Large intestine (tissue), 12 donors: ENCODE measurements at places on chromosomes 12 and 14. TPM values are rescaled to one million over a fixed set of nuclear protein-coding genes. Genes with fewer than 3 reads are reported as not detected.

Gene TAS2R7
- not detected for polyA plus RNA-seq

Gene OAS2
- 2.9 TPM for polyA plus RNA-seq

Gene KRT78
- not detected for polyA plus RNA-seq

Gene TMEM132D
- polyA plus RNA-seq, result 0.55 TPM

DNA sequence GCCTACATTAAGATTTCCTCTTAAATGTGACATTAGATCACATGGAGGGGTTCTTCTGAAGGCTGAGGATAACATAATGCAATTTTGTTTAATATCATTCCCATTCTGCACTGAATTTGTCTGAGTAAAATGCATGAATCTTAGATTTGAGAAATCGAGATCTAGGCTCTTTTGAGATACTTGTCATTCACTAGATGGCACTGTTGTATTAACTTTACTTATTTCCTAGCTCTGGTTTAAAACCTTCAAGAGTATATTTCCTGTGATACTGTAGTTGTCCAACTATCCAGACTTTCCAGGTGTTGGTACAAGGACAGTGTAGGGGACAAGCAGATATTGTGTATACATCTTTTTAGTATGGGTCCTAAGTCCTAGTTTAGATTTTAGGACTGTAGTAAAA, 91.7 kb upstream of the SEL1L start:
- peak; percentile 21 for DNase-seq

- DNase-seq, result no peak
These were observed 128.0 kb upstream of the PLXNC1 start for GRCh38 chr12:94020335-94020734.

GRCh38 chr14:79564371-79564770, 646.9 kb downstream of the DIO2 start:
- DNase-seq, result no peak

DNA sequence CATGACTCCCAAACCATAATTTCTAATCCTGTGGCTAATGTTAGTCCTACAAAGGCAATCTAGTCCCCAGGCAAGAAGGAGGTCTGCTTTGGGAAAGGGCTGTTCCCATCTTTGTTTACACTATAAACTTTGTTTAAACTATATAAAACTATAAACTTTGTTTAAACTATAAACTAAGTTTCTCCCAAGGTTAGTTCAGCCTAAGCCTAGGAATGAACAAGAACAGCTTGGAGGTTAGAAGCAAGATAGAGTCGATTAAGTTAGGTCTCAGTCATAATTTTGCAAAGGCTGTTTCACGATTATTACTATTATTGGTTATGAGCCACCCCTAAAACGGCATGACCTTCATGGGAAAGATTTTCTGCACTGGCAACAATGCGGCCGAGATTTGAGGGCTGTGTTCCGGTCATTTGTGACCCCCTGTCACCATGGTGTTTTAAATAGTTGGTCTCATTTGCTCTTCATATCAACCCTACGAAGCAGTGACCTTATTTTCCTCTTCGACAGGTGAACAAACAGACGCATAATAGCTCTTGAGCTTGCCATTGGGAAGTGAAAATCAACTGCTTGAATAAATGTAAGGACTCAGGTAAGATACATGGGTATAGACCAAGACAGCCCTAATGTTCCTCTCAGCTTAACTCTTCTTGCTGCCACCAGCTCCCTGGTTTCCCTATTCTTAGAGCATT, 322.6 kb upstream of the TMEM132C start:
- DNase-seq, result no peak

DNA sequence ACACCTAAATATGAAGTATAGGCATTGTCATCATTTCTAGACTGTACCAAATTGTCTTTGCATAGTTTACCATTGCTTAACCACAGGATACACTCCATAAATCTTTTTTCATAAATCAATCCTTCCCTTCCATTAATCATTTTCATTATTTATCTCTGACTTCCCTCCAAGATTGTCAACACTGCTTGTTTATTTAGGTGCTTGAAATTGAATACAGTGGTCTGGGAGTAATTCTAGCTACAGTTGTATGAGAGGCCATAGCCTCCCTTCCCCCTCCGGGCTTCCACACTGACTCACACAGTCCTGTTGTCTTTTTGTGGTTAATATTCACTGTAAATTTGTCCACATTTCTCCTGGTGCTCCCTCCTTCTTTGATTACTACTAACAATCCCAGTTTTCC, 114.2 kb upstream of the ARID2 start:
- no peak for DNase-seq

DNA sequence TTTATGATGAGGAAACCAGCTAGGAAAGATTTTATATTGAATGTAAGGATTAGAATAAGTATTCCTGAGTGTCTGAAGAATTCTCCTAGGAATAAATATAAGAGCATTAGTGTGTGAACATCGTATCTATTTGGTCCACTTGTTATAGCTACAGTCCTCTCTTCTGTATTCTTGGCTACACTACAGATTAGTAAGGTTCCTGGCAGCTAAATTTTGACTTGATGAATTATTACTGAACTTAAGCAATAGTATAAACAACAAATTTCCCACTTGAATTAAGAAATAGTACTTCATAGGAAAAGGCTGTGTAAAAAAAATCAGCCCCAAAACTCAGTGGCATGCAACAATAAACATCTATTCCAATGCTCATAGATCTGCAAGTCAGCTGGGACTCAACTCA, 138.4 kb upstream of the G2E3 start:
- no peak for DNase-seq

DNA sequence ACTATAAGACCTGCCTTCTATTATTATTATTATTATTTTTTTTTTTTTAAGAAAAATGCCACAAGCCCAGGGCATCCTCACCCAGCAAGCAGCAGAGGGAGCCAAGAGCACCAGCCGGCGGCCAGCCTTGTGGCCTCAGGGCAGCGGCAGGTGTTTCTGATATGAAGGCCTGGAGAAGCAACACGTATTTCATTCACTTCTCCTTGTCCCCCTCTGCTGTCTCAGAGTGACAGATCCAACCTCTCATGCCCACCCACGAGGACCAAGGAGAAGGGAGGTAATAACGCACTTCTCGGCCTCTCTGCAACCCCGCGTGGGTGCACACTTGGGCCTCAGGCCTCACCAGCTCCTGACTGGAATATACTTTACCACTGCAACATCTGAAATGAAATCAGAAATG, 25.4 kb downstream of the CDC42BPB start:
- peak; percentile 58 for DNase-seq

- peak; percentile 47 for DNase-seq
These were observed 63.4 kb upstream of the FUT8 start for GRCh38 chr14:65349100-65349499.

- peak; percentile 35 for DNase-seq
These were observed 2.4 kb downstream of the CCDC177 start for GRCh38 chr14:69572030-69572840.

DNA sequence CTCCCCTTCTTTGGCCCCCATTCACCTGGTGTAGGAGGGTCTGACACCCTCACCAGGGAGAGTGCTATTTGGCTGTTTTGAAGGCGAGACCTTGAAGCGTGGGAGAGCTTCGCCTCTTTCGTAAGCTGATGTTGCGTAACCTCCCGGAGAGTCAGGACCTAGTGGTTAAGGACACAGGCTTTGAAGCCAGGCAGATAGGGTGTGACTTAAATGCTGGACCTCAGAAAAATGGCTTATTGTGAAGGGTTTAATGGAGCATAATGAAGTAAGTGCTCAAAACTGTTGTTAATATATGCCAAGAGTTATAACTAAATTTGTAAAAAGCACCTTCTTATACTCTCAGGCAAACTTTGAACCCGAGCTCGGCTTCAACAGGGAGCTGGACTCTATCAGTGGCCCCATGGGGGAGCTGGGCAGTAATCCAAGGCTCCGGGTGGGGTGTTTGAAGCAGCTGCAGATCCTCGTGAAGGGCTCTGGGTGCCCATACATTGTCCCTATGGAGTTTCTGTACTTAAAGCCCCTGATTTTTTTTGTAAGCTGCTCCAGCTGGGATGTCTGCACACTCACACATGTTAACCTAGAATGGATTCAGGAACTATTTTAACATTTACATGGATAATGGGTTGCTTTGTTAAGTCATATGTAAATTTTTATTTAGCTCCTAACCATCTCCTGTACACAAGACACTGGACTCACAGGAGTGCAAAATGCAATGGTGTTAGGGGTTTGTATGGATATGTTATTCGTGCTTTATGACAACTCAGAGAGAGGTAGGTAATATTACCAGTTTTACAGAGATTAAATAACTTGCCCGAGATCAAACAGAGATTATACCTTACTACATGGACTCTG, 26.0 kb downstream of the PPFIBP1 start:
- peak; percentile 81 for DNase-seq

- DNase-seq, result peak; percentile 14
These were observed 48.0 kb downstream of the DRAM1 start for GRCh38 chr12:101925361-101925760.

DNA sequence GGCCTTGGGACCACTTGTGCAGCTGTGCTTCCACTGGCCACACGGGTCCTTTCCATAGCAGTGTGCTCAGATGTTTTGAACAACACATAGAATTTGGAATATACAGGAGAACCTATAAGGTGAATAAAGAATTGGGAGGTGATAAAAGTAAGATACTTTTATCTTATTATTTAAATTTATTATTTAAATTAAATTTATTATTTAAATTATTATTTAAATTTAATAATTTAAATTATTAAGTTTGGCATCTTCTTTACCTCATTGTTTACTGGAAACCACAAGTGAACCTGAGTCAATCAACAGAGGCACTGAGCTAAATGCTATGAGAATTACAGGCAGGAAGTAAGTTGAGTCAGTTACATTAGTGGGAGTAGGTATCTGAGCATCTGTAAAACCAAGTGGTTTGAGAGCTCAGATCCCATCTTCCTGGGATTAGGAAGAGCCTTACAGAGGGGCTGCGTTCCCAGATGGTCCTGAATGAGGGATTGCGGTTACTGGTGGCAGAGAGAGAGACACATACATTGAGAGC, 103.1 kb downstream of the ESR2 start:
- DNase-seq, result no peak

- DNase-seq, result peak; percentile 28
These were observed 570 bp upstream of the MRPS35 start for GRCh38 chr12:27709932-27710591.

DNA sequence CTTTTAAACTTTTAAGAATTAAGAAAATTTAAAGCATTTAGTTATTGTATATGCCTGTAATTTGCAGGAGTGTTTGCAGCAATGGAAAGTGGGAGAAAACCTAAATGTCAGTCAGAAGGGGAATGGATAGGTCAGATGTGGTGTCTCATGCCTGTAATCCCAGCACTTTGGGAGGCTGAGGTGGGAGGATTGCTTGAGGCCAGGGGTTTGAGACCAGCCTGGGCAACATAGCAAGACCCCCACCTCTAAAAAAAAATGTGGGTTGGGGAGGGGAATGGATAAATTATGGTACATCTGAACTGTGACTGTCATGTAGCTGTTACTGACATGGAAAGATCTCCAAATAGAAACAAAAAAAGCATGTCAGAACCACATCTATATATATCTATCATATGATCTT, 2.1 kb downstream of the MRPL42 start:
- no peak for DNase-seq

- DNase-seq, result peak; percentile 67
These were observed at the start of gene SDSL for GRCh38 chr12:113422030-113422885. SDSL (plus strand) TSS chr12:113422380; CDS start chr12:113427983, 5,603 bp downstream.

DNA sequence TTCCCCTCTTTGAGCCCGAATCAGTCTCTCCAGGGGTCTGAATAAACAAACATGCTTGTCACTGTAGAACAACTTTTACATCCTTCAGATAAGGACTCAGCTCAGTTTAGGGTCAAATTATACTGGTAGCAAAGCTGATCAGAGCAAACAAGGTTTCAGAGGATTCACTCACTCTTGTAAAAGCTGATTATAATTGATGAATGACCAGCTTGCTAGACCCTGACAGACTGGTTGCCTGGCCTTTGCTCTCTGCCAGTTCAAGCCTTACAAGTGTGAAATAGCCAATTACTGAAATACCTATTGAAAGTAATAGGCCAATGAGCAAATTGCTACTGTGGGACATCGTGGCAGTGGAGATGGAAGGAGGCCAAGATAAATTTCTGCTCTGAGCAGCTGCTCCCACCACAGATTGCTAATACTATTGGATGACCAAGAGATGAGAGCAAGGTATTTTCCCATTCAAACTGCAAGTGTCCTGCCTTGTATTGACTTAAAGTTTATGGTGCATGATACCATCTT, 177.6 kb downstream of the PDZRN4 start:
- DNase-seq, result no peak
